ENCODE measurements at places on chromosomes 4 and X.

DNA sequence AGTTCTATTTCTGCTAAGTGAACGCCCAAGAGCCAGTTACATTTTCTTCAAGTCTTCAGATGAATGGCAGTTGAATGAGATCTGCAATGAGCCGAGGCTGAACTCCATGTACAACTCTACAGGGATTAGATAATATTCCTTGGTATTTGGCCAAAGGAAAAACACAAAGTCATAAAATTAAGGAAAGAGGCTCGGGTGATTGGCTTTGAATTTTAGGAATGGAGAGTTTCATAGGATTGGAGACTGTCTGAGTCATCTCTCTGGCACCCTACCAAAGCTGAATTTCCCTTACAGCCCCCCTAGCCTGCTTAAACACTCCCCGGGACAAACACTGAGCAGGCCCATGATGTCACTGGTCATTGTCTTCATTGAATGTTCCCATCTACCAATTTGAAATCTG is 188.0 kb upstream of the C1QTNF7 start:
- no peak for DNase-seq

DNA sequence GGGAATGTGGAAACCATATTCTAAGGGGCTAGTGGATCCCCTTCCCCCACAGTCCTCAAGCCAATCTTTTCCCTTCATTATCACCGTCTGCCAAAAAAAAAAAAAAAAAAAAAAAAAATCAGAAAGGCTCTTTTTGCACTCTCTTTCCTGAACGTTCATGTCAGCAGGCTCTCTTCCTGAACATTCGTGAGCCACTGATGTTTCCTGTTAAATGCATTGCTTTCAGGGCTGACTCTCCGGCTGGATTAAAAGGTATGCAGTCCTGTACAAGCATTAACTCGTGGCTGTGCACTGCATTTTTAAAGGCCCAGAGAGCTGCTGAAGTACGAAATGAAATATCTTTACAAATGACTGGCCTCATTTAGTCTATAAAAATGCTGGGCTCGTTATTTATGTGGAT is 34.0 kb upstream of the TSPAN5 start:
- DNase-seq = no peak

DNA sequence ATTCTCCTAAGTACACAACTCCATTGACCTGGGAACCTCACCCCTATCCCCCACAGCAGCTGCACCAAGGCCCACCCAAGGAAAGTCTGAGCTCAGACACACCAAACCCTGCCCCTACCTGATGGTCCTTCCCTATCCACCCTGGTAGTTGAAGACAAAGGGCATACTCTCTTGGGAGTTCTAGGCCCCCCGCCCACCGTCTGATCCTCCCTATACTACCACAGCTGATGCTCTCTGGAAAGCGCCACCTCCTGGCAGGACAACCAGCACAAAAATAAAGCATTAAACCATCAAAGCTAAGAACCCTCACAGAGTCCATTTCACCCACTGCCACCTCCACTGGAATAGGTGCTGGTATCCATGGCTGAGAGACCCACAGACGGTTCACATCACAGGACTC is 83.6 kb downstream of the ANAPC10 start:
- no peak for DNase-seq

DNA sequence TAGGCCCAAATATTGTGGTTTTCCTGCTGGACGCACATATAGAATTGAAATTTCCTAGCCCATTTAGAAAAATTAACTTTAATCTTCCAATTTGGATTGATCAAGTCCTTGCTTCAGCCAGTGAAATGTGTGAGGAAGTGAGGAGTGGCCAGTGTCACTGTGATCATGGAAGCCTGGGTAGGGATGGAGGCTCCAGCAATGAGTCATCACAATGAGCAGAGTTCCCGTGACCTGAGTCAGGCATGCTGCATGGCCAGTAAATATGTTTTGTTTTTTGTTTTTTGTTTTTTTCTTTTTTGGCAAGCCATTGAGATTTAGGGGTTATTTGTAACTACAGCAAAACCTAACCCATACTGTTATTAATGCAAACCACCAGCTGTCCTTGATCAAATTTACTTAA is 52.1 kb downstream of the IDS start:
- peak; percentile 59 for DNase-seq

- DNase-seq = no peak
Measured at GRCh38 chrX:46864606-46865005, 27.8 kb downstream of the RP2 start.

DNA sequence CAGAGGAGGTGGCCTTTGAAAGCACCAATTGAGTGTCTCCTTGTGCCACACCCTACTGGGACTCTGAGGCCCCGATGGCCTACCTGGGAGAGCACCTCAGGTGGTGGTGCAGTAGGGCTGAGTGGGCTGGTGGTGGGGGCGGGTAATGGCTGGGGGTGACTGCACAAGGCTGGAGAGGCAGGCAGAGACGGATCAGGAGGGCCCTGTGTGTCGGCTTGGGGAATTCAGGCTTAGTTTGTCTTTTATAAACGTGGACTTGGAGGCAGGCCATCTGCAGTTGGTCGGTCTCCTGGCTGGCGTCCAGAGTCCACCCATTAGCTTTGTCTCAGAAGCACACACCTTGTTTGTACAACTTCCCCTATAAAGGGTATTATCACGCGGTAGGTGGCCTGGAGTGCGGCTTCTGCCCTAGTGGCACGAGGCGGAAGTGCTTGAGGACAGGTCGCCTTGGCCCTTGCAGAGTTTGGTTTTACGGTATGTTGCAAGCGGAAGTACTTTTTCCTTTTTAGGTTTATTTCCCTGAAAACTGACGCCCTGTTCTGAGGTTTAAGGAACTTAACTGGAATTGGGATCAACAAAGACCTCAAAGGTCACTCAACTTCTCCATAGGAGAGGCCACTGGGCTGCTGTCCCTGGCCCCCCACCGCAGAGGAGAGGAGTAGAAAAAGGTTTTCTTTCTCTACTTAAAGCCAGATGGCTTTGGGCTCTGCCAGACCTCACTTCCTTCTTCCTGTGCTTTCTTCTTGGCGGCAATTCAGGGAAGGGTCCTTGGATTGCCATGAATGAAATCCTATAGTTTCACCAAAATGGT is 8.0 kb downstream of the TBC1D14 start:
- no peak for DNase-seq

GRCh38 chrX:12955882-12956703 is 18.8 kb upstream of the TMSB4X start:
- peak; percentile 41 for DNase-seq

DNA sequence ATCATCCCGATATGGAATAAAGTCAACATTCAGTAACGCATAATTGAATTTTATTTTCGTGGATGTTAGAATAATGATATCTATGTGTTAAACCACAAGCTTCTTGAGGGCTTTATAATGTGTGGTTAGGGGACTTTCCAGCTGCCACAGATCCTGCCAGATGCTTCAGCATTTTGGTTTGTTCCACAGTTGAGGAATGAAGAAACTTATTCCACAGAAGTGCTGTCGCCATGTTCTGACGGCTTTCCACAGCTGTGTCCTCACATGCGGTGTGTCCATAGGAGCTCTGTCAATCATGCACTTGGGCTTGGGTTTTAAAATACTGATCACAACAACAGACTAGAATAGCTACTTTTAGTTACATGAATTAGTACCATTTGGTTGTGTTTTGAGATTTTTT is 411.9 kb downstream of the TRIML1 start:
- DNase-seq = no peak

- DNase-seq = peak; percentile 51
Measured at GRCh38 chr4:16843831-16844508, 54.5 kb downstream of the LDB2 start.

DNA sequence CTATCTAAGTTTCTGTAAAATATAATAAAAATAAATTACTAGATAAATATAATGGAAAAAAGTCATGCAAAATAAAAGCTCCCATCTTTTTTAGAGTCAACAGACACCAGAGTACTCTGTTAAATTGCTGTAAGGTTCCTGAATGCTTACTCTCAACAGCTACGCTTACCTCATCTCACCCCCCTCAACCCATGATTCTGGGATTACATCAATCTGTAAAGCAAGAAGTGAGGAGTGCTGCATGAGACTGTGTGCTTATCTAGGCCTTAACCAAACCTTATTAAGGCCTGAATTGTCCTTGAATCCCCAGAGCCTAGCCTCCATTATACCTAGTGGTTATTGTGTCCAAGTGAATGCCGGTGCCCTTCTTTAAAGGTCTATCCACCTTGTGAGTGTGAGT is 735.8 kb downstream of the RPA4 start:
- no peak for DNase-seq

DNA sequence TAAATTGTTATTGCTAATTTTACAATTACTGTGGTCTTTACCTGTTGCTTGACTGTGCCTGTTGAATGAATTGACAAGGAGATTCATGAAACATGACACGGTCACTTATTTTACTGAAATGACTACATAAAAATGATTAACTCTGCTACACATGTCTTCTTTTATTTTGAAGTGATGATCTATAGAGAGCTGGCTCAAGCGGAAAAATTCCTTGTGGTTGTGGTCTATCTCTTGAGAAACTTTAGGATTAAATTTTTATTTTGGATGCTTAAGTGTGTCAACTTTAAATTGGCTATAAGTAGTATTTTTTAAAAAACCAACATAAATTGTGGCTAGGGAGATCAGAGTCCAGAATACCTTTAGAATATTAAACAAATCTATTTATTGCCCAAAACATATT is 131.8 kb upstream of the PITX2 start:
- no peak for DNase-seq

DNA sequence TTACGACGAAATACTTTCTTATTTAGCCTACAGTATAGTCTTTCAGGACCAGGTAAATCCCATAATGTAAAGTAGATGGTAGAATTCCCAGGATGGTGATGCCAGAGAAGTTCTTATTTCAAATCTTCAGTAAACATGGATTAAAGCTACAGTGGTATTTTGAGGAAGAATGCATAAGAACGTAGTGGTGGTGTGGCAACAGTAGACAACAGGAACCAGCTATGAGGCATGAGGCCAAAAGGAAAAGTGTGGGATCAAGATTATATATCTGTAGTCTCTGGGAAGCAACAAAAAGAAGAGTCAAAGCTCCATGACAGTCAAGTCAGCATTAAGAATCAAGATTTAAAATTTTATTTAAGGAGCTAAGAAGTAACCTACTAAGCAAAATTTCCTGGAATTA is 60.2 kb downstream of the METTL14 start:
- DNase-seq = no peak

- DNase-seq = no peak
Measured at GRCh38 chrX:69216911-69217310, 51.7 kb upstream of the PJA1 start.

DNA sequence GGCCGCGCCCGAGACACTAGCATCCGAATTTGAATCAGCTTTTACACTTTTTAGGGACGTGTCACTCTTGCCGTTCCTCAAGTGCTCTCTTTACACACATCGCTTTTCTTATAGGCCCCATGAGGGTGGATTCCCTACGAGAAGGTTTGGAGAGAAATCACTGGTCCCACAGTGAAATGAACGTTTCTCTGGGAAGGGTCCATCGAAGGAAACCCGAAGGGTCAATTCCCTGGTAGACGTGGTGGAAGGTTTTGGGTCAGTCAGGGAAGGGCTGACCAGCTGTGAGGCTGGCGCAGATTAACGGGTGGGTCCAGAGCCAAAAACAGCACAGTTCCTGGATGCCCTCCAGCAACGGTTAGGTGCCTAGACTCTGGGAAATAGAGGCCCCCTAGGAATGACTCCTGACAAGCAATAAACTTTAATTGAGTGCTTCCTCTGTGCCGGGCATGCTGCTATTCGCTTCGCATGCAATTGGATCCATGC is 35.9 kb downstream of the ETDC start:
- peak; percentile 49 for DNase-seq

DNA sequence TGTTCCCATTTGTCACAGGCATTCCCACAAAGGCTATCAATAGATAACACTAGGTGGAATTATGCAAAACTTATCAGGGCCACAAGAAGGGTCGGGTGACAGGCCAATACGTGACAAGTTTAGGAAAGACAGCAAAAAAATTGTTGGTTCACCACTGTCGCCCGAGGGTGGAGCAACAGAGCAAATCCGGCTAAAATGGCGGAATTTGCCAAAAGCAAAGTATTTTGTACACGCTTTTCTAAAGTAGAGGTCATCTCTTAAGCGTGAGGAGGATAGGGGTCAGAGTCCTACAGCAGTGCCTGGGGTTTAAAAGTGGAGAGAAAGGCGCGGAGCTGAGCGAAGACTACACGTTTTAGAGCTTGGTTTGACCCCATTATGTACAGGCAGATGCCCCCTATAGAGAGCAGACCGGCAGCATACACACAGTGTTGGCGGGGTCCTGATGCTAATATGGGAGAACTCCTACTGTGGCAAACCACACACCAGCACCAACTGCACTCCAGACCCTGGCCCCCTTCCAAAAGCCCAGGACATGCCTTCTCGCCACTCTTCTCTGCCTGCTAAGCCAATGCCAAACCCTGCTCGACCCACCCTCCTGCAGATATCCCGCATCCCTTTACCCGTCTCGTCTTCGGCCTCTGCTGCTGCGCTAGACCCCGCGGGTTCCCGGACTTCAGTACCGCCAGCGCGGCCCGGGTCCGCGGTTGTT is 733 bp downstream of the CCNA2 start:
- DNase-seq = no peak

DNA sequence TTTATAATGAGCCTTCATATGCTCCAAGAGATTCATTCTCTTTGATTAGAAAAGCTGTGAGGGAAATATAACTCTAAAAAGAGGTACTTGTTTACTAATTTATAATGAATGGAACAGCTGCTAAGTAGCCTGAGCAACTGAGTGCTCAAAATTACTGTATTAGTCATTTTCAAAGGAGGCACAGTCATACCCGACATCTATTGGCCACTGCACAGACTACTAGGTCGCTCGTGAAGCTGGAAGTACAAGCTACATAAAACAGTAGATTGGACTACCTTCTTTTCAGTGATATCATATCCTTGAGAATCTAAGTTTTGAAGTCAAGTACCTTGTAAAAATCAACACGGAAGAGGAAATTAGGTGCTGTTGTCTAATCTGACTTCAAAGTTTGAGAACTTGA is 52.0 kb upstream of the GLRB start:
- no peak for DNase-seq

GRCh38 chrX:12301288-12301687 is 163.0 kb downstream of the FRMPD4 start:
- DNase-seq = no peak

DNA sequence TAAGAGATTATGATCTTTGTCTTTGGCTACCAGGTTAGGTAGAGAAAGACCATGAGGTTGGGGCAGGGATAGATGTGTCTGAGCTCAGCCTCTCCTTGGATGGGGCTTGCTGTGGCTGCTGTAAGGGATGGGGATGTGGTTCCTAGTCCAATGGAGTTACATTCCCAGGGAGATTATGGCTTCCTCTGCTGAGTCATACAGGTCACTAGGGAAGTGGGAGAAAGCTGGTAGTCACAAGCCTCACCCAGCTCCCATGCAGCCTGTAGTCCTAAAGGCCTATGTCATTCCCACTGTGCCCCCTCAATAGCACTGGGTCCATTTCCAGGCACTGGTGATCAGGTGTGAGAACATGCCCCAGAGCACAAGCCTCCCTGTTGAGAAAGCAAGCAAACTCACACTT is 70.6 kb upstream of the CENPE start:
- no peak for DNase-seq

DNA sequence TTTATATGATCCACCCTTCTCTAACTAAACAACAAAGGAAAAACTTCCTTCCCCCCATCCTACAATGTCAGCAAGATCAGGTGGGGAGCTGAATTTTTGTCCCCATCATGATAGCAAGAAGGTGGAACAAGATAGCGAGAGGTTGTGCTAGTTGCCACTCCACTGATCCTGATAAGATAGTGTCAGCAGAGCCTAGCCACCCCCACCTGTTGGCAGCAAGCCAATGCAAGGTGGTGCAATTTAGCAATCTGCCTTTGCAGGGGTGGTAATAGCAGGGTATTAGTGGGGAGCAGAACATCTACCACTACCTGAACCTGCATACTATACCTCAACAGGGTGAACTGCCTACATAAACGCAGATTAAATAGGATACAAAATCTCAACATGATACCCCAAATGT is 80.2 kb upstream of the MAMLD1 start:
- no peak for DNase-seq

All from GM04503 (cell line).